Activated naive CD4-positive, alpha-beta T cell treated with anti-CD3 and anti-CD28 coated beads for 36 hours (primary cell): ENCODE measurements at places on chromosomes 1 and 21. TPM values are rescaled to one million over a fixed set of nuclear protein-coding genes. Genes with fewer than 3 reads are reported as not detected.

The MATN1 gene
- total RNA-seq: 0.36 TPM

- peaks cover 3% of the 10 kb centered on the region for H3K27me3 ChIP-seq
- no peak overlapping the region for H3K4me3 ChIP-seq
- no peaks in the 10 kb centered on the region for H3K36me3 ChIP-seq
- DNase-seq: no peak
Observed at GRCh38 chr1:14782741-14783591, 184.5 kb downstream of the KAZN start.

The KIRREL1 gene
- total RNA-seq: not detected

- H3K36me3 ChIP-seq: no peaks in the 10 kb centered on the region
- H3K27me3 ChIP-seq: no peaks in the 10 kb centered on the region
- no peak overlapping the region for H3K4me3 ChIP-seq
- H3K27ac ChIP-seq: no peak overlapping the region
- no peak for DNase-seq
Observed at GRCh38 chr1:34746785-34747637, 7.8 kb upstream of the GJB5 start.

DNA sequence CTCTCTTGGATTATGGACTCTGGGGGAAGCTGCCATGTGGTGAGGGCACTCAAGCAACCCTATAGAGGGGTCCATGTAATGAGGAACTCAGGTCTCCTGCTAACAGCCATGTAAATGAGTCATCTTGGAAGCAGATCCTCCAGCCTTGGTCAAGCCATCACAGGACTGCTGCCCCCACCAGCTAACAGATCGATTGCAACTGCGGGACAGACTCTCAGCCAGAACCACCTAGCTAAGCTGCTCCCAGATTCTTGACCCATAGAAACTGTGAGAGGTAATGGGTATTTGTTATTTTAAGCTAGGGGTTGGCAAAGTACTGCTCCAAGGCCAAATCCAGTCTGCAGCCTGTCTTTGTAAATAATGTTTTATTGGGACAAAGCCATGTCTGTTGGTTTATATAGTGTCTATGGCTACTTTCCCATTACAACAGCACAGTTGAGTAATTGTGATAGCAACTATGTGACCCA lies 27.6 kb upstream of the MAP3K7CL start:
- H3K36me3 ChIP-seq: peaks cover 3% of the 10 kb centered on the region
- H3K27me3 ChIP-seq: no peaks in the 10 kb centered on the region
- no peak overlapping the region for H3K27ac ChIP-seq
- no peak for DNase-seq

DNA sequence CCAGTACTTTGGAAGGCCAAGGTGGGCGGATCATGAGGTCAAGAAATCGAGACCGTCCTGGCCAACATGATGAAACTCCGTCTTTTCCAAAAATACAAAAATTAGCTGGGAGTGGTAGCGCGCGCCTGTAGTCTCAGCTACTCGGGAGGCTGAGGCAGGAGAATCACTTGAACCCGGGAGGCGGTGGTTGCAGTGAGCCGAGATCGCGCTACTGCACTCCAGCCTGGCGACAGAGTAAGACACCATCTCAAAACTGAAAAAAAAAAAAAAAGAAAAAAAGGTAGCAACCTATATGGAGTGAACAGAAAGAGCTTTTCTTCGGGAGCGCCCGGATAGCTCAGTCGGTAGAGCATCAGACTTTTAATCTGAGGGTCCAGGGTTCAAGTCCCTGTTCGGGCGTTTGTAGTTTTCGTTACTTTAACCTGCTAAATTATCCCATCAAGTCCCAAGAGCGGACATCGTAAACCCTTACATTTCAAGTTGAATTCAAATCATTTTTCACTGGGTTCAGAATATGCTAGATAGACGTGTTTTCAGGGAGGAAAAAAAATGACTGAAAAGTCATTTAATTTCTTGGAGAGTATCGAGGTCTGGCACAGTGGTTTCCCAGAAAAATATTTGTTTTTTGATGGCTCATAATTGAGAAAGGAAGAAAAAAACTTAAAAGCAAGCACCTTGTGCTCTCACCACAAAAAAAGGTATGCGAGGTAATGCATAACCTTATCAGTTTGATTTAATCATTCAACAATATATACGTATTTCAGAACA lies 9.8 kb upstream of the MDM4 start:
- peaks cover 20% of the 10 kb centered on the region for H3K4me1 ChIP-seq
- peak overlapping the region; percentile 99 for H3K27ac ChIP-seq
- H3K36me3 ChIP-seq: peaks cover 7% of the 10 kb centered on the region

DNA sequence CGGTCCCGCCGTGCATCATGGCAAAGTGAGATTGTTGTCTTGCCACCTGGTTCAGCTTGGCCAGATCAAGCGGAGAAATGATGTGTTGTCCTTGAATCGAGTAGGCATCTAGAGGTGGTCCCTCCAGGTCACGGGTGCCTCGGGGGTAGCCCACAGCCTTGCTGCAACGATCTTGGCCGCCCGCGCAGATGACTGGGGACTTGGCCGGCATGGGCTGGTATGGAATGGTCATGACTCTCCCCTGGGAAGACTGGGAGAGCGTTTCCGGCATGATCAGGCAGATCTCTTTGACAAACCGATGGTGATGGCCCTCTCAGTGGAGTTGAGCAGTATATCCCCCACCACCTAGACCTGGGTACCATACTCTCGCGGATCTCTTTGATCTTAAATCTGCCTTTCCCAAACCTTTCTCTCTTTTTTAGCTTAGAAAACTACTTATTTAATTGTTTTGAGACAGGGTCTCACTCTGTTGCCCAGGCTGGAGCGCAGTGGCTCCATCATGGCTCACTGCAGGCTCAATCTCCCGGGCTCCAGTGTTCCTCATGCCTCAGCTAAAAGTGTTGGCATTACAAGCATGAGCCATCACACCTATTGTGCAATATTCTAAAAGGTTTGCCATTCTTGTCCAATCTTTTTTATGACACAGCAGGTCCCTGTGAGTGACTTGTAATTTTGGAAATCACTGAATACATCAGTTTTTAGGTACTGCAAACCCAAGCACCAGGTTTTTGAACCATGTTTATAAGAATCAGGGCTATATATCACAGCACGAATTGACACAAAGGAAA lies 9.4 kb upstream of the ELAPOR1 start:
- H3K27ac ChIP-seq: no peak overlapping the region
- no peak overlapping the region for H3K4me3 ChIP-seq
- H3K4me1 ChIP-seq: peaks cover 14% of the 10 kb centered on the region
- DNase-seq: no peak

DNA sequence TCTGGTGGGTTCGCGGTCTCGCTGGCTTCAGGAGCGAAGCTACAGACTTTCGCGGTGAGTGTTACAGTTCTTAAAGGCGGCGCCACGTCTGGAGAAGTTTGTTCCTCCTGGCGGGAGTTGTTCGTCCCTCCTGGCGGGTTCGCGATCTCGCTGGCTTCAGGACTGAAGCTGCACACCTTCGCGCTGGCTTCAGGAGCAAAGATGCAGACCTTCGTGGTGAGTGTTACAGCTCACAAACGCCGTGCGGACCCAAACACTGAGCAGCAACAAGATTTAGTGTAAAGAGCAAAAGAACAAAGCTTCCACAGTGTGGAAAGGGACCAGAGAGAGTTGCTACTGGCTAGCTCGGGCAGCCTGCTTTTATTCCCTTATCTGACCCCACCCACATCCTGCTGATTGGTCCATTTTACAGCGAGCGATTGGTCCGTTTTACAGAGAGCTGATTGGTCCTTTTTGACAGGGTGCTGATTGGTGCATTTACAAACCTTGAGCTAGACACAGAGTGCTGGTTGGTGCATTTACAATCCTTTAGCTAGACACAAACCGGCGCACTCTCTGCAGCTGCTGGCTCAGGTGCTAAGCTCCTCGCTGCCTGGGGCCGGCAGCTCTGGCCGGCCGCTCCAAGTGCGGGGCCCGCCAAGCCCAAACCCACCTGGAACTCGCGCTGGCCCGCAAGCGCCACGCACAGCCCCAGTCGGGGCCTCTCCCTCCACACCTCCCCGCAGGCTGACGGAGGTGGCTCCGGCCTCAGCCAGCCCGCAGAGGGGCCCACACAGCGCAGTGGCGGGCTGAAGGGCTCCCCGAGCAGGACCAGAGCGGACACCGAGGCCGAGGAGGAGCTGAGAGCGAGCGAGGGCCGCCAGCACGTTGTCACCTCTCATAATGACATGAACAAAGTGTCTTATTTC lies 172.8 kb upstream of the KCTD3 start:
- no peak overlapping the region for H3K4me3 ChIP-seq
- H3K27me3 ChIP-seq: peaks cover 2% of the 10 kb centered on the region
- H3K36me3 ChIP-seq: no peaks in the 10 kb centered on the region
- no peak for DNase-seq
- no peak overlapping the region for H3K27ac ChIP-seq

DNA sequence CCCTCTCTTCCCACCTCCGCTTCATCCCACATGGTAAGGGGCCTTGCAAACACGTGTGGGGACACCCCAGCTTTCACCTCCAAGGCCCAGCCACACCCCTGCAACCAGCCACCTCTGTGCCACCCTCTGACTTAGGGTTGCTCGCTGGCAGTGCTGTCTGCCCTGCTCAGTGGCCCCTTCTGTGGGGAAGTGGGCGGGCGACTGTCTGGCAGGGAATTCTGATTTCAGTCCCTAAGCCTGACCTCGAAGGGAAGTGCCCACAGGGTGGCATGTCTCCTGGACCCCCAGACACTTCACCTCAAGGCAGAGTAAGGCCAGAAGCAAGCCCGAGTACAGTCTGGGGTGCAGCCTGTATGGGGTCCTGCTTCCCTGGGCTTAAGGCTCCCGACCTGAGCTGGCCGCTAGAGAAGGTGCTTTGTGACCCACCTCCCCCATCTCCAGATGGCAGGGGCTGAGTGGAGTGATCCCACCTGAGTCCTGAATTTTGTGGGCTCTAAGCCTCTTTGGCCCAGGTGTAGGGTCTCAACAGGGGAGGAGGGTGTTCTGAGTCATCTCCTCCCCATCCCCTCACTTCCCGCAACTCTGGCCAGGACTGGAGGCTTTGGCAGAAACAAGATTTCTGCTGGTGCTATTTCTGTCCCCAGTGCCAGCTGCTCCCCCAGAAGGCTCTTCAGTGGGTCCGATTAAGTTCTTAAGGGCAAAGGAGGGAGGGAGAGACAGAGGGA lies 7.0 kb downstream of the RD3 start:
- no peak for DNase-seq
- H3K27me3 ChIP-seq: peaks cover 3% of the 10 kb centered on the region
- no peaks in the 10 kb centered on the region for H3K36me3 ChIP-seq
- H3K27ac ChIP-seq: no peak overlapping the region

The CA6 gene
- total RNA-seq: 0.62 TPM
